ENCODE measurements at places on chromosomes 2 and 18.

- DNase-seq = no peak
These were observed 83.8 kb downstream of the AGAP1 start for GRCh38 chr2:235577404-235578330.

GRCh38 chr2:144645083-144645778 is 125.3 kb upstream of the ZEB2 start:
- no peak for DNase-seq

DNA sequence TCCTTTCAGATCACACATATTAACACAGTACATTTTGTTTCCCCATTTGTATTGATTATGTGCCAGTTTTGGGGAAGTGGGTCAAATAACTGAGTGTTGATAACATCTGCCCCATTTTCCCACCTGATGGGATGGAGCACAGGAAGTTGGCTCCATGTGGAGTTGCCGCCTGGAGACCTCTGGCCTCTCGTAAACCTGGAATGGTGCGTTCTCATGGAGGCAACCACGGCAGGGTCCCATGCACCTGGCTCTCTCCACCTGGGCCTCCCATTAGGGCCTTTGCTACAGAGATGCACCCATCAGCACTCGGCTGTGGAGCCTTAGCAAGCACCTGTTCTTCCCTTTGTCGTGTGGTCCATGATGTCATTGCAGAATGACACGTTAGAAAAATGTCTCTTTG is 130.6 kb downstream of the MBP start:
- DNase-seq = no peak

- DNase-seq = no peak
These were observed 909.4 kb upstream of the GYPC start for GRCh38 chr2:125746321-125747164.

- no peak for DNase-seq
These were observed 8.3 kb upstream of the ARHGEF4 start for GRCh38 chr2:130828461-130828860.

DNA sequence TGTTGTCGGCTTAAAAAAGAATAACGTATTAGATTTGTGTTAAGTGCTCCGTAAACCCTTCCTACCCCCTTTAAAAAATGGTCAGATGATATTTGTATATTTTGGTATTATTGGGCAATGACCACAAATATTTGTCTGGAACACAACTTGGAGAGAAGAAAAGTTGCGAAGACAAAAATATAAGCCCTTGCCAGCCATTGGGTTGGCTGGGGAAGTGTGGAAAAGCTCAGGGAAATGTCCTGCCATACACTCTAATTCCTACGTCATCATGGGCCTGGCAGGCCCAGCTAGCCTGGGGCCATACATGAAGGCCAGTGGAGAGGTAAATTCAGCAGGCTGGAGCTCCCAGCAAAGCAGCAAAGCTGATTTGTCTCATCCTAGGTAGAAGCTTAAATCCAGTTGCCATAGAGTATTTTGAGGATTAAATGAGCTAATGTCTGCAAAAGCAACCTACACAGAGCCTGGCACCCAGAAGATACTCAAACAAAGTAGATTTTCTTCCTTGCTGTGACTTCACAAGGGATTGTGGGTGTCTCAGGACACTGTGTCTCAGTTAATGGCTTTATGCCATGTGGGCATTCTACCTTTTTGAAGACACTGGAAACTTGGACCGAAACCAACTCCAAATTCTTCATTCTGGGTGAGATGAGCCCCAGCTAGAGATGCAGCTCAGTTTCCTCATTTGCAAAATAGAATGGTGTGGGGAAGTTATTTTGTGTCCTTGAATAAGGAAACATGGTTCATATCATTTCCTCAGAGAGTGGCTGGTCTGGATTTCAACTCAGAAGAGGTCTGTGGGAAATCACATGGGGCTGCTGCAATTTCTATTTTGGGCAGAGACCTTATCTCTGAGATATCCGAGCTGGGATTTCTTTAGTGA is 87.9 kb upstream of the MAP4K3 start:
- DNase-seq = no peak

DNA sequence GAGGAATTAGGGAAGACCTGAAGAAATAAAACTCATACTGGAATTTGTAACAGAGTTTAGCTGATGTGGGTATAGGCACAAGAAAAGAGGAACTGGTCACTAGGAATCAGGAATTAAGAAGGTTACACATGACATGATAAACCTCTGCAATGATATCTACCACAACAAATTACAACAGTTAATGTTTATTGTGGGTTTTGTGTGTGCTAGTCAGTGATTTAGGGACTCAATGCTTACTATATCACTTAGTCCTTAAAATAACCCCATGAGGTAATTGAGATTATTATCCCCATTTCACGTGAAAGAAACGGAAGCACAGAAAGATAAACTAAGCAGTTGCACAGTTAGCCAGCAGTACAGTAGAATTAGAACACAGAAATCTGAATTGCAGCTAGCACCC is 415.8 kb upstream of the ZEB2 start:
- DNase-seq = no peak

DNA sequence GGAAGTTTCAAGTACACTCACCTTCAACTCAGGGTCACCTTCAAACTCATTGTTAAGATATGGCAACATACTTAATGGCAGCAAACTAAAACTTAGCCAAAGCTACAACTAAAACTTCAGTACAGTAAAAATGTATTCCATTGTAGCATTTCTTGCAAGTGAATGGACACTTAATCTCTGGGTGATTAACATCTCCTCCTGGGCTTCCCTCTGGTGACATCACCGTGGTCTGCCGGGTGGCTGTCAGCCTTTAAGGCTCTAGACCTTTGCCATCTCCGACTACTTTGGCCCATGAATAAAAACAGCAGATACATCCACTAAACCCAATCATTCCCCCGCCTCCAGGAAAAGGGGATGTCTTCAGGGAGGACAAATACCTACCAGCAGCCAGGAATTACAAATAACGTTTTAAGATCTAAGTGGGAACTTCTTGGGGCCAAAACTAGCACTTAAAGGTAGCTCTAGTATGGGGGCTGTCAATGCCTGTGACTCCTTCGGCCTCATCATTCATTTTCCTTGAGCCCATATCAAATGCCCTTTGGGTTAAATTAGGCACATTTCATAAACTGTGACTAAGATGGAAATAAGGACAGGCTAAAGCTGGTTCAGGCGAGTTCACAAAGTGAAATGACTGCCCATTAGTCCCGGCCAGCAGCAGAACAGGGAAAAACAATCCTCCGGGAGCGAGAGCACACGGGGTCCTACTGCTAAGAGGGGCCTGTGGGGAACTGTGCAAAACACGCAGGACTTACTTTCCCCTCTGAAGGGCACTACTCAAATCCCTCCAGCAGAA is 1.1 kb downstream of the TFCP2L1 start:
- no peak for DNase-seq

- no peak for DNase-seq
These were observed 70.7 kb downstream of the NEDD4L start for GRCh38 chr18:58114766-58115165.

DNA sequence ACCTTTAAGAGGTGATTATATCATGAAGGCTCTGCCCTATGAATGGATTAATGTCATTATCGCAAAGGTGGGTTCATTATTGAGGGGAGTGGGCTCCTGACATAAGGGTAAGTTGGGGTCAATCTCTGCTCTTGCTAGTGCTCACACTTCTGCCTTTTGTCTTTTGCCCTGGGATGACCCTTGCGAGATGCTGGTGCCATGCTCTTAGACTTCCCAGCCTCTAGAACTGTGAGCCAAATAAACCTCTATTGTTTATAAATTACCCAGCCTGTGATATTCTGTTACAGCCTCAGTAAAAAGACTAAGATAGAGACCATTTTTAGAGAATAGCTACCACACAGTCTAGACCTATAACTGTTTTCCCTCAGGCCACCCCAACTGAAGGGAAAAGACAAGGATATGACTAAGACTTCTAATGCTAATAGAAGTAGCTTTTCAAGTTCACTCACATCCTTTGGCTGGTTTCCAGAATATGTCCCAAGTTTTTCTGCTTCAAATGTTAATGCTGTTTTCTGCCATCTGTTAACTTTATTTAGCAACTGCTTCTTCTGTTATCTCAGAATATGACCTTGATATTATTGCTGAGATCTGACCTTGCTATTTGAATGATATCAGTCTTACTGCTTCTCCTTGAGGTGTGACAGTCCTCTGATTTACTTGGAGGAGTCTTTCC is 65.1 kb upstream of the STAM2 start:
- no peak for DNase-seq

DNA sequence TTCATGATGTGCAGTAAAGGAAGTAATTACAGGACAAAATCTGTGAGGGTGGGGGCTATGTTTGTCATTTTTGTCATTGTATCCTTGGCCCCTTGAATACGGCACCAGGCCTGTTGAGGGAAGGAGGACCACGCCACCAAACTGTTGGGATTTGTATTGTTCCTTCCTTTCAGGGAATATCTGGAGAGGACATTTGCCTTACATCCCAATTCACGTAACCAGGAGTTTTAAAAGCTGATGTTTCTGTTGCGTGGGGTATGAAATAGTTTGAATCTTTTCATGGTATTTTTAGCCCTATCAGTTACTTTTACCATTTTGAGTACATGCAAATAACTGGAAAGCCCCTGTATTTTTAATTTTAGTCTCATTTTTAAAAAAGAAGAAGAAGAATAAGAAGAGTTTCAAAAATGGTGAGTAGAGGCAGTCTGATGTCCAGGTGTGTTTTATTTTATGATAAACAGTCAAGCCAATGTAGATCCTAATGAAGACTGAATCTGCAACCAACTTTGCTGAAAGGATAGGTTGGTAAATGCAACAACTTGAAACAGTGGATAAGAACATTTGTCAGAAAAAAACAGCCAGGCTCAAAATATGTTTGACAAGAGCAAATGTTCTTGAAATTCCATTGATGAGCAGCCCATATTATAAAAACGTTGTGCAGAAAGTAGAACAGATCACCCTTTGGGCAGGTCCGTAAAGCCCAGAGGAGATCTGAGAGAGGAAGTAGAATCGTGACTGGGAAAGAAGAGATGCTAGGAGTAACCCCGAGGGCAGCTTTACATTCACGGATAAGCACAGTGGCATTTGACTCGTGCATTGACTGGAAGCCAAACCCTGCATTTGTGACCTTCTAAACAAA is 54.5 kb downstream of the RASGRP3 start:
- DNase-seq = no peak

DNA sequence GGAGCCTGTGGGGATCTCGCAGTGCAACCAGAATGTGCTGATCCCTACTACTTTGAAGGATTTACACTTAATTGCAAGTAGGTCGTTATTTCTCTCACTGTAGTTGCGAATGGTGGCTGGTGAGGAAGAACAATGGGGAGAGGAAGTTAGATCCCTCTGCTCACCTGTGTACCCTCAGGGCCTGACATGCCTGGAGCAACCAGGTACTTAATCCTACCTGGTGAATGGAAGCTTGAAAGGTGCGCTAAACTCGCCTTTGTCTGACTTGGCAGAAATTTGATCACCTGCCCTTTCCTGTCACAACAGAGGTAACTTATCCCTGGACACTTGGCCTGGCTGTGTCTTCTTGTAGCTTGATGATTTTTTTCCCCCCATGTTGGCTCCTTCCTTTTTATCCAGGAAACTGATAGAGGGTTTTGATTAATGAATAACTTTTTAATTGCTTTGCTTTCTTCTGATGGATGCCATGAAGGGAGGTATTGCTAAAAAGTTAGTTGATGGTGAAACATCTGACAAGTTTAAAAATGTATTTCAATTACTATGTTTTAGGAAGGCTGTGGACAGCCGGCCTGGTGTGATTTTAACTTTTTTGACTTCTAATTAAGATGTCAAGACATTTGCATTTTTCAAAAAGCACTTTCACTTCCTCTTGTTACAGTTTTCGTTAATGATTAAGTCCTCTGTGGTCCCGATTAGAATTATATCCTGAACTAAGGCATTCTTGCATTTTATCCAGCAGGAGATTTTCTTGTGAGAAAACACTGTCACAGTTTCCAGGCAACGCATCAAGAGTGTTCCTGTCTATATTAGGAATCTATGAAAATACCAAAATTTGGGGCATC is 9.2 kb downstream of the SGPP2 start:
- peak; percentile 28 for DNase-seq

- DNase-seq = no peak
These were observed 1565.9 kb upstream of the ACVR2A start for GRCh38 chr2:146278881-146279280.

Measured in LoVo (cell line).